ENCODE measurements at places on chromosomes 13 and 19.

DNA sequence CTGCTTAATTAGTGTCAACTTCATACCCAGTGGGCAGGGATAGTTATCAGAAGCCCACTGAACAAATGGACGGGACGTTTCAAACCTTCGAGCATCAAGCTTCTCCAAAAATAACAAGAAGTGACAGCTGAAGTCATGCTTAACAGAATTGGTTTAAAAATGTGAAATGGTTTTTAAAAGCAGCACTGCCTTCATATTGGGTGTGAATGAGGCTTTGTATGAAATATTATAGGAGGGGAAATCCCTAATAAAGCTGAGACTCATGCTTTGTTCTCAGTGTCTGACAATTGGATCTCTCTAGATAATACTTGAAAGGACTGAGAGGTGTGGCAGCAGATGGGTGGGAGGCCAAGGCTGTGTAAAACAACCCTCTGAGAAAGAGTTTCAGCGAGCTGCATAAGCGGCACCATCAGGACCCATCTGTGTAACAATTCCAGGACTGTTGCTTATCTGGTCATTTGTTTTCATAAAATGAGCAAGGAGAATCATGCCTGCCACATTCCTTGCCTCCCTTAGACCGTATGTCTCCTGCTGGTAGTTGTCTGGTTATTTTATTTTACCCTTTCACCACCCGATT is 667.7 kb downstream of the DIAPH3 start:
- no peak for DNase-seq

DNA sequence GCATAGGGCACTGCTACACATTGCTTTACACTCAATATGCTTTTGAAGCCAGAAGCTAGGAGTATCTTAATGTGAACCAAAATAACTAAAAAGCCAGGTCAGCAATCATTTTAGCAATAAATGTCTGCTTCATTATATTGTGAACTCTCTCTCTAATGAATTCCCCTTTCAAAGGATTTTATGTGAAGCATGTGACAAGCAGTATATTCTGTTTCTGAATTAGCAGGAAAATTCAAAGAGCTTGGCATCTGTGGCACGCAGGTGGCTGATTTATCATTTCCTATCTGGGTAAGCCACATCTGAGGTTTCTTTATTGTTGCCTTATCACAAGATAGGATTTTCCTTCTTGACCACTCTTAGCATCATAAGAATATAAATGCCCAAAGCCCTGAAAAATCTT is 56.8 kb upstream of the KLF12 start:
- DNase-seq = no peak

DNA sequence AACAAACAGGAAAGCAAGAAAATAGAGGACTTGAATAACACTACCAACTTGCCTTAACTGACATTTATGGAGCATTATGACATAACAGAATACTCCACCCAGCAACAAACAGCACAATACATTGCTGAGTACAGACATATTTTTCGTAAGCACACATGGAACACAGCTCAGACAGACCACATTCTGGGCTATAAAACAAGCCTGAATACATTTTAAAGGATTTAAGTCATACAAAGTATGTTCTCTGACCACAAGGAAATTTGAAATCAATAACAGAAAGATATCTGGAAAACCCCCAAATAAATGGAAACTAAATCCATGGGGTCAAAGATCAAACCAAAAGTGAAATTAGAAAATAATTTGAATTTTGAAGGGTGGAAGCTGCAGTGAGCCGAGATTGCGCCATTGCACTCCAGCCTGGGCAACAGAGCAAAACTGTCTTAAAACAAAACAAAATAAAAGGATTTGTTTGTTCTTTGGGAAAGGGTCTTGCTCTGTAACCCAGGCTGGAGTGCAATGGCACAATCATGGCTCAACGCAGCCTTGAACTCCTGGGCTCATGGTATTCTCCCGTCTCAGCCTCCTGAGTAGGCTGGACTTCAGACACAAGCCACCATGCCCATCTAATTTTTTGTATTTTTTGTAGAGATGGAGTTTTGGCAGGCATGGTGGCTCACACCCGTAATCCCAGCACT is 5.6 kb downstream of the ZDHHC20 start:
- no peak for DNase-seq

DNA sequence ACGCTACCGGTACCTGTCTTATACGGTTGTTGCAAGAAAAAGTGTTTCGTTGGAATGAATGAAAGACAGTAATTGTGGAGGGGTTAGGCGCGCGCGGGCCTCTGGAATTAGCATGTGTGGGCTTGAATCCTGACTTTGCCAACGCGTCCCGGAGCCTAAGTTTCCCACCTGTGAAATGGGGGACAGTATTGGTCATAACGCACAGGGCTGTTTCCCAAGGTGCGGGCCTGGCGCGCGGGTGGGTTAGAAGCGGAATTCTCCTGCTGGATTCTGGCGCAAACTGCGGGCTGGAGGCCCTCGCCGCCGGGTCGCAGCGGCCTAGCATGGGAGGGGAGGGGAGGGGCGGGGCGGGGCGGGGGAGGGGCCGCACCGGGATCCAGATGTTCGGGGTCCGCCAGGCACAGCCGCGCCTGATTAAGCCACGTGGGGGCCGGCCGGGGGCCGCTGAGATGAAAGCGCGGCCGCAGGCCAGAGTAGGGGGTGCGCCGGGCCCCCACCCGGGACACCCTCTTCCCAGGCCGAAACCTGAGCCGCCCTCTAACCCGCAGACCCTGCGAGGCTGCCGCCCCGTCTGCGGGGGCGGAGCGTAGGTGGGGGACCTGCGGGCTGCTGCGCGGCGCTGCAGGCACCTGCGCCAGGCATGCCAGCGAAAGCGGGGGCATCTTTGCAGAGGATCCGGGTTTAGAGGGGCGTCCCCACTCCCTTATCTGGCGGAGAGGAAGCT is 1.2 kb upstream of the TMEM59L start:
- DNase-seq = no peak

- DNase-seq = no peak
Observed at GRCh38 chr13:51501592-51502152, 48.8 kb upstream of the INTS6 start.

GRCh38 chr19:18029617-18030338 is 21.8 kb downstream of the ARRDC2 start:
- DNase-seq = peak; percentile 89

DNA sequence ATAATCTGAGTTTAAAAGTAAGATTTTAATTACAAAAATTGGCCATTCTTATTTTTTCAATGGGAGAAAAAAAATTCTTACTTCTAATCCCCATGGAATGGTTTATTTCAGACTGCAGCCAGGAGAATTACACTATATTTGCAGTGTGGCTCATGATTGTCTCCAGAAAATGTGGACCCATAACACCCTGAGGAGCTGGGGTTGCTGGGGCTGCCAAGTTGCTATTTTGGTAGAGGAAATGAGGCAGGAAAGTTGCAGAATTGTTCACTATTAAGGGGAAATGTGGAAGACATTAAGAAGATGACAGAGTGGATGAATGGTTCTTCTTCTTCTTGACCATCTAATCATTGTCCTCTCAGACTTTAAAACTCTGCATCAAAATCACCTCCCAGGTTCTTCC is 4.6 kb upstream of the SCEL start:
- no peak for DNase-seq

GRCh38 chr19:4673726-4674125 is 3.6 kb upstream of the MYDGF start:
- DNase-seq = no peak

DNA sequence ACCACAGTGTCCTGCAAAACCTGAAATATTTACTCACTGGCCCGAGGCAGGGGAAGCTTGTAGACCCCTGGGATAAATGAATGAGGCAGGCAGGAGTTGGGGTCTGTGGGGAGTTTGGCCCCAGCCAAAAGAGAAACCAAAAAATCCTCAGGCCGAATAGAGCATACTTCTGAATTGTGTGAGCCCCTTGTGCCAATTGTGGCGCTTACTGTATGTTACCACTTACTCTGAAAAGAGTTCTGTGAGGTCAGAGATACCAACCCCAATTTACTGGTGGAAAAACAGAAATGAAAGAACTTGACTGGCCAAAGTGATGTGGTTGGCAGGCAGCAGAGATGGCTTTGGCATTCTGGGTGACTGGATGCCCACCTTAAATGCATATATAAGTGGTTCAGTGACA is 6.9 kb downstream of the CARM1 start:
- no peak for DNase-seq

DNA sequence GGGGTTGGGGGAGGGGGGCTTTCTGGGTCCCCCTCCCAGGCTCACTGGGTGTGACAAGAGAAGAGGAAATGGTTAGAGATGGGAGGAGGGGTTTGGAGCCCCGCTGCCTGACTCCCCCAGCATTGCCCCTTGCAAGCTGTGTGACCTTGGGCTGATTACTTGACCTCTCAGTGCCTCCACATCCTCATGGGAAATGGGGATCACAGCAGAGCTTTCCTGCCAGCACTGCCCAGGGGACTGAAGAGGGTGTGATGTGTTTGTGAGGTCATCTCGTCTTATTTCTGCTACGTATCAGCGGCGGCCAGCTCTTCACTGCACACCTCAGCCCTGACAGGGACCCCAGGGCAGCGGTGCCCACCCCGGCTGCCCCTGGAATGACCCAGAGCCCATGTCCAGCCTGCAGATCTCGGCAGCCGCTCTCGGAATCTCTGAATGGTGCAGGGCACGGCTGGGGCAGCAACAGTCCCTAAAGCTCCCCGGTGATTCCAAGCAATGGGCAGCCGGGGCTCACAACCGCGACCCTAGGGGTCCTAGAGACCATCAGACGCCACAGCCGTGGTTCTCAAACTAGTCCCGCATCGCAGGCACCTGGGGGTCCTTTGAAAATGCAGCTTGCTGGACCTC is 8.4 kb downstream of the PNMA8B start:
- no peak for DNase-seq

- peak; percentile 49 for DNase-seq
Observed at GRCh38 chr13:102983496-102983895, 82.7 kb downstream of the SLC10A2 start.

- peak; percentile 91 for DNase-seq
Observed at GRCh38 chr19:14005349-14006084, 603 bp downstream of the RFX1 start.

- peak; percentile 61 for DNase-seq
Observed at GRCh38 chr19:10000171-10000826, 10.0 kb downstream of the COL5A3 start.

DNA sequence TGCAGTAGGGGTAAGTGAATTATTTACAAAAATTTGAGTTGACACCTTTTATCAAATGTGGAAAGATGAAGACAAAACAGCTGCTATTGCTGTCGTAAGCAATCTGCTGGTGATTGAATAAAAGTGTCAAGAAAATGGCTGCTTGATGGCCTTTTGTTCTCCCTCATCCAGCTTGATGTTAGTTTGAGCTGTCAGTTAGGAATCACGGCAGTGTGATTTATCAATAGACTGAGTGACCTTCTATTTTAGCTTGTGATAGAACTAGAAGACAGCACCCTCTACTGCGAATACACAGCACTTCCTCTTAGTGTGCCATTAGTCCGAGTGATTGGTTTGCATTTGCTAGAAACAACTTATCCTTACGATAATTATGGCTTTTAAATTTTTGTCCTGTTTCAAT is 76.3 kb downstream of the MZT1 start:
- no peak for DNase-seq

DNA sequence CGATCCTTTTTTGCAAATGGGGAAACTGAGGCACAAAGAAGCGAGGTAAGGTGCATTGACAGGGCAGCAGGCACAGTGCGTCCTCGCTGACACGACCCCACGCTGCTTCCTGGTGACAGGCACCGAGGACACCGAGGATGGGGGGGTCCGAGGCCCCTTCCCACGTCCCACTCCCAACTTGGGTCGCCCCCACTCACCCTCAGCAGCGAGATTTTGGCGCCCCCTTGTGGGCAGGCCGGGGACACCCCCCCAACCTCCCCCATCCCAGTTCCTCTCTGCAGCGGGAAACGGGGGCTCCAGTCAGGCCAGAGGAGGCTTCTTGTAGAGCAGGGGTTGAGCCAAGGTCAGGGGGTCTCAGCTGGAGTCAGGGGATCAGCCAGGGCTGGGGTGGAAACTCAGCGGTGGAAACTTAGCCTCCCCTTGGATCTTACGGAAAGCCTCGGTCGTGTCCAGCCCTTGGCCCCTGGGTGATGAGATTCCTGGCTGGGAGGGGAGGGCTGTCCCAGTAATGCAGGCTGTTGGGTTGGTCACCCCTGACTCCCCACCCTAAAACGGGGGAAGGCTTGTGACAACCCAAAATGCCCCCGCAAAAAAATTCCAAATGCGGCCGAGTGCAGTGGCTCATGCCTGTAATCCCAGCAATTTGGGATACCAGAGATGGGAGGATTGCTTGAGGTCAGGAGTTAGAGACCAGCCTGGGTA is 8.2 kb downstream of the SMIM24 start:
- no peak for DNase-seq

DNA sequence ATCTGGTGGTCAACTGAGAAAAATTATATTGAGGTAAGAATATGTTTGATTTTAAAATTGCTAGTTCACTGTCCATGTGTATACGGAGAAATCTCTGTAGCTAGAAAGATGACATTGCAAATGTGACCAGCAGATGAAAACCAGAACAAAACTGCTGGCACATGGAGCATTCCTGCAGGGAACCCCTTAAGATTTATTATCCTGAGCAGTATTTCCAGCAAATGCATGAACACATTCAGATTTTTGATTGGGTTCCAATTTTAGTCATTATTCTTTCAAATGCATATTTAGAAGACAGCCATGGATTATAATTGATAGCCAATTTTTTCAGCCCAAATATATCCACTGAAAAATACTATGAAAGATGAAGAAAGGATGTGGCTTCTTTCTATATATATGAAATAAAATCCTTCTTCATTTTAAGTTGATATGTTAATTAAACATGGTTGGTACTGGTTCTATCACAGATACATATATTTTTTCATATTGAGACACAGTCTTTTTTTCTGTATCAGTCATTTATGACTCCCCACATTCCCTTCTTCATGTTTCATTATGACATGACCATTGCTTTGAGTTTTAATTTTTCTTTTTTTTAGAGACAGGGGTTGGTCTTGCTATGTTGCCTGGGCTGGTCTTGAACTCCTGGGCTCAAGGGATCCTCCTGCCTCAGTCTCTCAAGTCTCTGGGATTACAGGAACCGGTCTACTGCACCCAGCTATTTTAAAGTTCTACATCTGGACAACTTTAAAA is 376.5 kb downstream of the KLF12 start:
- no peak for DNase-seq

GRCh38 chr13:41411060-41411459 is 46.3 kb upstream of the RGCC start:
- no peak for DNase-seq

GRCh38 chr13:46097015-46097414 is 7.8 kb downstream of the CPB2 start:
- DNase-seq = no peak

GRCh38 chr13:28684257-28684656 is 25.3 kb downstream of the POMP start:
- peak; percentile 21 for DNase-seq

GRCh38 chr13:97179501-97179900 is 42.6 kb upstream of the MBNL2 start:
- DNase-seq = no peak

DNA sequence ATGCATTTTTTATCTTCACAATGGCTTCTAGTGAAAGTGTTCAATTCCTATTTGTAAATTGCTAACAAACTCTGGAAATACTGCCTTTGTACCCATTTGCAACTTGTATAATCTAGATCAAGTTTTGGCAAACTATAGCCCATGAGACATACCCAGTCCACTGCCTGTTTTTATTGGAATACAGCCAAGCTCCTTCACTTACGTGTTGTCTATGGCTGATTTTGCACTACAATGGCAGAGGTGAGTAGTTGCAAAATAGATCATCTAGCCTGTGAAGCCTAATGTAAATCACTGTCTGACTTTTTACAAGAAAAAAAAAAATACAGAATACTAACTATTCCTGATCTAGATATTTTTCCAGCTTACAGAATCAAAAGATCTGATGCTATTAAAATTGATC is 37.1 kb downstream of the DZIP1 start:
- DNase-seq = no peak

Data from mucosa of gallbladder (tissue), 1 donor.